Left renal cortex interstitium (tissue), 4 donors: ENCODE measurements at places on chromosomes 16 and 17. TPM values are rescaled to one million over a fixed set of nuclear protein-coding genes. Genes with fewer than 3 reads are reported as not detected.

DNA sequence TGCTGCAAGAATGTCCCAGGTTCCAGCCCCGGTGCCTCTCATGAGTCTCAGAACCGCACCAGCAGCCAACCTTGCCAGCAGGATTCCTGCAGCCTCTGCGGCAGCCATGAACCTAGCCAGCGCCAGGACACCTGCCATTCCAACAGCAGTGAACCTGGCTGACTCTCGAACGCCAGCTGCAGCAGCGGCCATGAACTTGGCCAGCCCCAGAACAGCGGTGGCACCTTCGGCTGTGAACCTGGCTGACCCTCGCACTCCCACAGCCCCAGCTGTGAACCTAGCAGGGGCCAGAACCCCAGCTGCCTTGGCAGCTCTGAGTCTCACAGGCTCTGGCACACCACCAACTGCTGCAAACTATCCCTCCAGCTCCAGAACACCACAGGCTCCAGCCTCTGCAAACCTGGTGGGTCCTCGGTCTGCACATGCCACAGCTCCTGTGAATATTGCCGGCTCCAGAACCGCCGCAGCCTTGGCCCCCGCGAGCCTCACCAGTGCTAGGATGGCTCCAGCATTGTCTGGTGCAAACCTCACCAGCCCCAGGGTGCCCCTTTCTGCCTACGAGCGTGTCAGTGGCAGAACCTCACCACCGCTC lies 9.8 kb downstream of the ELOB start:
- DNase-seq, result no peak

GRCh38 chr16:25006504-25007056 lies 8.6 kb downstream of the ARHGAP17 start:
- no peak for DNase-seq

GRCh38 chr17:46039592-46040186 lies 40.6 kb downstream of the STH start:
- no peak for DNase-seq

- DNase-seq, result no peak
Measured at GRCh38 chr17:79861413-79862216, 22.4 kb upstream of the CBX4 start.

The TBC1D3G gene
- not detected for polyA plus RNA-seq

DNA sequence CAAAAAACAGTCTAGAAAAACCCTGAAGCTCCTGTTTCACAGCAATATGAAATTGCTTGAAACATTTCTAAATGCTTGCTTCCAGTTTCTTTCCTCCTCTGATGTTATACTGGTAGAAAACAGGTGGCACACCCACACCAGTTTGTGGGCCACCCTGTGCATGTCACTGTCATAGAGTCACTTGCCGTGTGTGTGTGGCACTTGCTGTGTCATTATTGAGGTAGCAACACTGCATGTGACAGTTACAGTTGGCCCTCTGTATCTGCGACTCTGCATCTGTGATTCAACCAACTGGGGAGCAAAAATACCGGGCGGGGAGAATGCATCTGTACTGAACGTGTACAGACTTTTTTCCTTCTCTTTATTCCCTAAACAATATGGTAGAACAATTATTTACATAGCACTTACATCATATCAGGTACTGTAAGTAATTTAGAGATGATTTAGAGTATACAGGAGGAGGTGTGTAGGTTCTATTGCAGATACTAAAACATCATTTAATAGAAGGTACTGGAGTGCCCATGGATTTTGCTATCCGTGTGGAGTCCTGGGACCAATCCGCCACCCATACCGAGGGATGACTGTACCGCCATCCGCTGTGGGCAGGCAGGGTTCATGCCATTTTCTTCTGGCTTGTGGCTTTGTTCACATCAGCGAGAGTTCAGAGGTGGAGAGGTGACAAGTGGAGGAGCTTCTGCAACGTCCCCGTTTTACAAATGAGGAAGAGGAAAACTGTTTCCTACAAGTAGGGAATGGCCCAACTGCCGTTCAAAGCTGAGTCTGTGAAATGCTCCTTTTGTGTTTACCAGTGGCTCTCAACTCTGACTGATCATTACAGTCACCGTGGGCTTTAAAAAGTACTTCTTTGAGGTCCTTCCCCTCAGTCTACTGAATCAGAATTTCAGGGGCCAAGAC lies 373.7 kb downstream of the SNX29 start:
- DNase-seq, result no peak
